Psoas muscle (tissue), 8 donors: ENCODE measurements at places on chromosomes 3 and 15. TPM values are rescaled to one million over a fixed set of nuclear protein-coding genes. Genes with fewer than 3 reads are reported as not detected.

The AADACL2 gene
- not detected for total RNA-seq

The WNT5A gene
- total RNA-seq, result 1.1 TPM

The SPPL2A gene
- 303 TPM for total RNA-seq

The AHSG gene
- not detected for total RNA-seq

The ZNF860 gene
- total RNA-seq, result not detected

The CDHR4 gene
- not detected for total RNA-seq

DNA sequence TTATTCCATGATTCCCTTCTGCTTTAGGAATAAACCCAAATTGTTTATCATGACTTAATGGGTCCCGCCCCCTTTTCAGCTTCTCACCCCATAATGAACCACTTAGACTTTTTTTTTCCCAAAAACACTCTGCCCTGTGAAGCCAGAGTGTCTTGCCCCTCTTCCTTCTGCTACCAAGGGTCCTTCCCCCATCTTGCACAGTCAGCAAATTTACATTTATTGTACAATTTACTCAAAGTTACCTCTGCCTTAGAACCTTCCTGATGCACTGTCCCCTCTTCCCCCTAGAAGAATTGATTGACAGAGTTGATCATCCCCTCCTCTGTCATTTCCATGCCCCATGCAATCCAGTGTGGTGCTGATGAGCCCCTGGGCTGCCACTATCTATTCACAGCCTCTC lies 101.5 kb upstream of the PPP2R3A start:
- H3K36me3 ChIP-seq, result no peaks in the 10 kb centered on the region
- DNase-seq, result no peak
- no peak overlapping the region for H3K27ac ChIP-seq
- peaks cover 6% of the 10 kb centered on the region for H3K27me3 ChIP-seq

DNA sequence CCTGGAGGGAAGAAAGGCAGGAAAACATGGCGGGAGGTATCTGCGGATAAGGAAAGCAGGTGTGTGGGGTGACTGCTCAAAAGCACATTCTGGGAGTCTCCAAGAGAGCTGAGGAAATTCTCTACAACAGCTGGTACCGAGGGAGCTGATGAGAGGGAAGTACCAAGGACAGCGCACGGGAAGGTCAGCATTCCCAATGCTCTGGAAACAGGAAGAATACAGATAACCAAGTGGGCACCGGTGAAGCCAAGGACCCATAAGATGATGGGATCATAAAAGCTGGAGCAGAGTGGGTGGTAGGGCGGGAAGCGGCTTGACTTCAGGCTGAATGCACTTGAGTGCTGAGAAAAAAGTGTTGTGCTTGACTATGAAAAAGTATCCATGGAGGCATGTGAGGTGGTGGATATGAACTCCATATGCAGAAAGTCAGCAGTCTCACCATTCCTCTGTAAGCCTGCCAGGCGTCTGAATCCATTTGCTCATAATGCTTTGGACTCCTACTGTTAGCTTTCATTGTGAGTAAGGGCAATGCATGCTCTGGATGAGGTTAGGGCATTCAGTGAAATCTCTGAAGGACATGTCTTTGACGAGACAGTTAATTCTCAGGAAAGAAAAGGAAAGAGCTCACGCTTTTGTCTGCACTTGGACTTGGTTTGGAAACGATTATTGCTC lies 215.5 kb downstream of the NR1D2 start:
- H3K27me3 ChIP-seq, result no peaks in the 10 kb centered on the region
- DNase-seq, result no peak
- H3K27ac ChIP-seq, result no peak overlapping the region
- no peak overlapping the region for H3K4me3 ChIP-seq
- peaks cover 23% of the 10 kb centered on the region for H3K4me1 ChIP-seq
- H3K36me3 ChIP-seq, result no peaks in the 10 kb centered on the region

DNA sequence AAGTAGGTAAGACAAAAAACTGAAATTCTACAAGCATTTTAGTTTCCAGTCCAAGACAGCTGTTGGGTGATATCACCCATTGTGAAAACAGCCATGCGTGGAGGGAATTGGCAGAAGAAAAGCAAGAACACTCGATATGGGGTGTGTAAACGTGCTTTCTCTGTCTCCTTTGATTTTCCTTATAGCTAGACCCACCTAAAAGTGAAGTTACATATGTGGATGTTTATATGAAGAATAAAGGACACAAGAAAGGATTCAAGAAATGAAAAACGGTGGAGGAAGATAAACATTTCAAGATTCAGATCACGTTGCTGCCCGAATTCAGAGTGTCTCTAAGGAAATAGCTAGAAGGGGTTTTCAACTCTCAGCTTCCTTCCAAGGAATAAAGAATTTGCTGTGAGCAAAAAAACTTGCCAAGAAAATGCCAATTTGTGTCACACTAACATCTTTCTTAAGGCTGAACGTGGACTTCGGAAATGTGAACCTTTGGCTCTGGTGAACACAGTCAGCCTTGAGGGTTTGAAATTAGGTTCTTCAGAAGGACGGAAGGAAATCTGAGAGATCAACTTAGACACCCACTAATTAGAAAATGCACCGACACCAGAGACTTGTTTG lies 269.0 kb upstream of the ADAMTS9 start:
- no peaks in the 10 kb centered on the region for H3K36me3 ChIP-seq
- no peak for DNase-seq
- H3K27ac ChIP-seq, result peak overlapping the region; percentile 2
- peak overlapping the region; percentile 24 for H3K4me3 ChIP-seq
- peaks cover 12% of the 10 kb centered on the region for H3K4me1 ChIP-seq

GRCh38 chr3:136495213-136495612 lies 245.1 kb downstream of the PCCB start:
- no peak overlapping the region for H3K4me3 ChIP-seq
- no peak for DNase-seq
- H3K27me3 ChIP-seq, result no peaks in the 10 kb centered on the region
- H3K27ac ChIP-seq, result no peak overlapping the region
- peaks cover 16% of the 10 kb centered on the region for H3K36me3 ChIP-seq

GRCh38 chr3:54294214-54294613 lies 171.9 kb downstream of the CACNA2D3 start:
- H3K36me3 ChIP-seq, result peaks cover 2% of the 10 kb centered on the region
- no peak overlapping the region for H3K27ac ChIP-seq
- H3K27me3 ChIP-seq, result no peaks in the 10 kb centered on the region
- no peaks in the 10 kb centered on the region for H3K4me1 ChIP-seq

GRCh38 chr15:58378241-58379085 lies 53.3 kb upstream of the LIPC start:
- no peak overlapping the region for H3K27ac ChIP-seq
- H3K27me3 ChIP-seq, result no peaks in the 10 kb centered on the region
- no peak overlapping the region for H3K4me3 ChIP-seq
- no peak for DNase-seq
- H3K4me1 ChIP-seq, result no peaks in the 10 kb centered on the region

DNA sequence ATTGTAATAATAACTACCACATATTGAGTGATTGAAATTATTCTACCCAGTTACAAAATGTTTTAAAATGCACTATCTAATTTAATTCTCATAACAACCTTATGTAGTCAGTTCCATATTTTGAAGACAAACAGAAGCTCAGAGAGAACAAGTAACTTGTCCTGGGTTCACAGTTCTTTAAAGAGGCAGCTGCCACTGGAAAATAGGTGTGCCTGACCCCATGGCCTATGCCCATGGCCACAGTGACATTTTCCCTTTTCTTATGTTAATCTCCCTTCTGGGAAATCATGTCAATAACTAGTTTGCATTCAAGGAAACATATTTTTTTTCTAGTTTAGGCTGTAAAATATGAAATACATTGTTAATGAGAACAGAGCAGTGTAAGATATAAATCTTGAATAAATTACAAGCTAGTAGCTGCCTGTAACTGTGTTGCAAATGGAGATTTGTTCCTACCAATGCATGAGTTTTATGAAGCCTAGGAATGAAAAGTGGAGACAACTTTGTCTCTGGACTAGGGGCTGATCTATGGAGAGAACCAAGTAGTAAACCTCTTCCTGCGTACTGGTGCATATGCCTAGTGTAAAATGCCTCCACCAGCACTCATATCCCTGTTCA lies 1018.0 kb downstream of the NTRK3 start:
- no peaks in the 10 kb centered on the region for H3K36me3 ChIP-seq
- no peaks in the 10 kb centered on the region for H3K4me1 ChIP-seq
- peaks cover 4% of the 10 kb centered on the region for H3K27me3 ChIP-seq
- DNase-seq, result no peak

DNA sequence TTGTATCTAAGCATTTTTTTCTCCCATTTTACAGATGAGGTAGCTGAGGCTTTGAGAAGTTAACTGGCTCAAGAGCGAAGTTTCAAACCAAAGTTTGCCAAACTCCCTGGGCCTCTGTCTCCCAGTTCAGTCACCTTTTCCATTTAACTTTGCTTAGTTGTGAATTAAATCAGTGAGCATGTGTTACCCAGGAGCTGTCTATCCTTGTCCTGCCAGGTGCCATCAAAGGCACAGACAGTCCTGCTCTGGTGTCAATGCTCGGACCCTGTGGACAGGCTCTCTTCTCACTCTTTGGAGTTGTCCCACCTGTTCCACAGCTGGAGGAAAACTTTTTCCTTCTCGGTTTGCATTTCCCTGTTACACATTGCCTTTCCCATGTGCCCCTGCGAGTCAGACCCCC lies 8.6 kb downstream of the EPHB1 start:
- H3K27me3 ChIP-seq, result no peaks in the 10 kb centered on the region
- no peak for DNase-seq
- no peak overlapping the region for H3K27ac ChIP-seq
- no peaks in the 10 kb centered on the region for H3K36me3 ChIP-seq
- peaks cover 21% of the 10 kb centered on the region for H3K4me1 ChIP-seq

GRCh38 chr3:38824349-38824748 lies 8.3 kb upstream of the SCN10A start:
- H3K36me3 ChIP-seq, result no peaks in the 10 kb centered on the region
- H3K27me3 ChIP-seq, result no peaks in the 10 kb centered on the region
- H3K27ac ChIP-seq, result no peak overlapping the region
- no peak overlapping the region for H3K4me3 ChIP-seq
- H3K4me1 ChIP-seq, result no peaks in the 10 kb centered on the region
- no peak for DNase-seq

GRCh38 chr15:33866101-33866737 lies 102.1 kb upstream of the CHRM5 start:
- peaks cover 47% of the 10 kb centered on the region for H3K36me3 ChIP-seq
- no peak overlapping the region for H3K4me3 ChIP-seq
- H3K27ac ChIP-seq, result no peak overlapping the region
- H3K27me3 ChIP-seq, result no peaks in the 10 kb centered on the region

GRCh38 chr3:155367506-155367905 lies 74.0 kb upstream of the STRIT1 start:
- H3K4me3 ChIP-seq, result no peak overlapping the region
- no peak overlapping the region for H3K27ac ChIP-seq
- no peaks in the 10 kb centered on the region for H3K4me1 ChIP-seq
- no peaks in the 10 kb centered on the region for H3K27me3 ChIP-seq
- H3K36me3 ChIP-seq, result no peaks in the 10 kb centered on the region

DNA sequence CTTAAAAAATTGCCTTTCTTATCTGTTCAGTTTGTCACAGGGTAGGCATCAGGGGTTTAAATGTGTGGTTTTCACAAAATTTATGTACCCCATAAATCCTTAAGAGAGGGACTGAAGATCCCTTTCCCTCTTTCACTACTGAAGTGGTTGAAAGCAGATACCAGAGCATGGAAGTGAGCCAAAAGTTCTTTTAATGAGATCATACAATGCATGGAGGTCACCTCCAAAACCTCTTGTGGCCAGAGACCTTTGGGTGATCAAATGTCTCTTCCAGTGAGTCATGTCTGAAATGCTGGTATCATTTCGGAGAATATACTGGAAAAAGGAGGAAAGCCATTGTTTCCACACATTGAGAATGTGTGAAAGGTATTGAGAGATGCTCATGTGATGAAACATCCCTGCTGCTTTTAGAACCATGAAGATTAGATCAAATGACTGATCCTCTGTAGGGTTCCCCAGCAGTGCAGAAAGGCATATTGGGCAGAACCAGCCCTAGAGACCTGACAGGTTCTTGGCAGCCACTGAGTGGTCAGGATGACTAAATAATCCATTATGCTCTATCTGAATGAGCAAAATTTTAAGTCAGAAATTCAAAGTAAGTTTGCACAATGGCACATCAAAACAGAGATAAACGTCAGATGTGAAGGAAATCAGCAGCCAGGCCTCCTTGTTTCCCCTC lies 165.8 kb upstream of the SLC2A2 start:
- no peak overlapping the region for H3K4me3 ChIP-seq
- no peaks in the 10 kb centered on the region for H3K36me3 ChIP-seq
- H3K27me3 ChIP-seq, result no peaks in the 10 kb centered on the region

GRCh38 chr15:98853617-98854420 lies 153.8 kb downstream of the PGPEP1L start:
- H3K36me3 ChIP-seq, result no peaks in the 10 kb centered on the region
- H3K27ac ChIP-seq, result peak overlapping the region; percentile 71
- no peaks in the 10 kb centered on the region for H3K27me3 ChIP-seq
- peak overlapping the region; percentile 69 for H3K4me3 ChIP-seq
- peak; percentile 52 for DNase-seq
- peaks cover 28% of the 10 kb centered on the region for H3K4me1 ChIP-seq

DNA sequence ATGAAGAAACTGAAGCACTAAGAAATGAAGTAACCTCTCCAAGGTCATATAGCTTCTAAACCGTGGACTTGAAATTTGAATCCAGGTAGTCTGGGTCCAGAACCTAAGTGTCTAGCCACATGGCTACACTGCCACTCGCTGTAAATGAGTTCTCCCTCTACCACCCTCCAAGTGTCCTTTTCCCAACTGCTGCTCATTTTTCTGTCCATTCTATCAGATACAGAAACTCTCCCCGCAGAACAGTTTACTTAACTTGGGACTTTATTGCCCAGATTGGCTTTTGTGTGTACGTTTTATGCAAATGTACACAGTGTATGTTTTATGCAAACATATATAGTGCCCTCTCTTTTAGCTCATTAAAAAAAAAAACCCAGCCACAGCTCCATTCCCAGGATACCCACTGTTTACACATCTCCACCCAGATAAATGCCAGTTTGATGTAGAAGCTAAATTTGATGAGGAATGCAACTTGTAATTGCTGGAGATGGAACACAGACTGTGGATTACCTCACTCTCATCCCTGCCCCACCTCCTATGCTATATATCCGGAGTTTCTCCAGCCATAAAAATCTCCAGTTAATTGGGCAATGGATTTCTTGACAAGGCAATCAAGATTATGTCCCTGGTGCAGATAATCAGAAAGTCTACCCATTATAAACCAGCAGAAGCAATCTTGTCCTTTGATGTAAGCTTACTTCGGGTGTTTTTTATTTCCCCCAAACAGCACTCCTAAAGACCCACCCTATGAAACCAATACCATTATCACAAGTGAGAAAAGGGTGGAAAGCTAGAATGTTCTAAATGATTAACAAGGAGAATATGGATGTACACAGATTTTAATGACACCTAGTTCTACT lies 42.0 kb downstream of the THBS1 start:
- no peaks in the 10 kb centered on the region for H3K27me3 ChIP-seq
- peaks cover 12% of the 10 kb centered on the region for H3K4me1 ChIP-seq
- H3K4me3 ChIP-seq, result no peak overlapping the region
- no peaks in the 10 kb centered on the region for H3K36me3 ChIP-seq
- DNase-seq, result no peak
- no peak overlapping the region for H3K27ac ChIP-seq

DNA sequence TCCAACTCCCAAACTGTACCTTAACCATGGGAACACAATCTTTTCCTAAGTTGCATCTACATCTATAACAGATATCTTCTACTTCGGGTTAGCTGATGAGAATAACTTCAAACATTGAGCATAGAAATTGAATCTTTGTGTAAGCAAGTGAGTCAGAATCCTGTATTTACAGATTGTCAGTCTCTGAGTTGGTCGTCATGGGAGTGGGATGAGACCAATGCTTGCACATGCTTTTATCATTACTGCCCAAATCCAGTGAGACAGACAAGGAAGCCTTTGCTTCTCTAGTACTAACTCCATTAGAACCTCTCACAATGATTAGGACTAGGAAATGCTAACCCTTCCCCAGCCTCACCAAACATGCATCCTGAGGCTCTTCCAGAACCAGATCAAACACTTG lies 587.1 kb upstream of the ZNF717 start:
- no peaks in the 10 kb centered on the region for H3K36me3 ChIP-seq
- no peak overlapping the region for H3K27ac ChIP-seq
- H3K4me3 ChIP-seq, result no peak overlapping the region
- no peak for DNase-seq
- no peaks in the 10 kb centered on the region for H3K27me3 ChIP-seq
- no peaks in the 10 kb centered on the region for H3K4me1 ChIP-seq
